ENCODE measurements at places on chromosomes 3 and 15.

GRCh38 chr15:65130941-65131340 is 2.7 kb downstream of the PDCD7 start:
- no peak for DNase-seq

DNA sequence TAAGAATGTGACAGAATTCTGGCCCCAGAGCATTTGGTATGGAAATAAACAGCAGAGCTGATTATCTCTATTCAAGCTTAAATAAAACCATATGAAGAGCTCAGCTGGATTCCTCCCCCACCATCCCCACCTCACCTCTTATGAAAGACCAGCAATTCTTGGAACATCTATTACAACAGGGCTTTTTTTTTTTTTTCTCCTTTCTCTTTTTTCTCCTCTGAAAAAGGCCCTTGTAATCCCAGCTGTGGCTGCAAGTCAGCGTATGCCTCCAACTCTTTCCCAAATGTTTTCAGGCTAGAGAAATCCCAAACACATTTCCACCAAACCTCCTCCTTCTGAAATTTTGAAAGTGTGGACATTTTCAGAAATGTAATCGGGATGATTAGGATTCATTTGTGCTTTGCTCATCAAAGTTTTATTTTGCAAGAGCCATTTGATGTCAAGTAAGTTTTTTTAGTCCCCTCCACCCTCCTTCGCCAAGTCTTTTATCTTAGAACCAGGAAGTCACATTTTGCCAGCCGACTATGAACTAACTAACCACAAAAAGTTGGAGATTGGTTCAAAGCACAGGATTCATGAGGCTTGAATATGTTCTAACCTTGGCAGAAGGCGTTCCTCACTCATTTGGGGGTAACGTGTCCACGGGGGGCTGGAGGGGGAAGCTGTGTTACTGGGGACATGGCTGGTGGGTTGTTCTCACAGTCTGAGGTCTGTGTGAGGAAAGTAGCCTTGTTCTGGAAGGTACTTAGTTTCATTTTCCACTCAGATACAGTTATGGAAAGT is 142.0 kb upstream of the PDZRN3 start:
- DNase-seq: no peak

- DNase-seq: no peak
These were observed 449.3 kb upstream of the THRB start for GRCh38 chr3:24943961-24944360.

DNA sequence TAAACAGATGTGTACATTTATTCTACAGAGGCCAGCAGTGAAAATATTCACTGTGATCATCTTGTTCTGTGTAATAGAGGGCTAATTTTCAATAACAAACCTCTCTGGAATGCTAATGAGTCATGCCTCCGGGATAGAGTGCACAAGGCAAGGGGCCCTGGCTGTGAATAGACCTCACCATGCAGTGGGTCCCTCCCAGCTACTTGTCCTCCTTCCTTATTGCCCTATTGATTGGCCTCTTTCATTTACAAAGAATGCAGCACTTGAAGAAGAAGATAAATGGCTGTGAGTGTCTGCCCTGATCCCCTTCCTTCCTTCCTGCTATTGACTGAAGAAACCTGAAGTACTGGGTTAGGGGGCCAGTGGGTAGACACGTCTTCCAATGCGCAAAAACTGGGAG is 436.3 kb downstream of the WDR72 start:
- DNase-seq: no peak

Measured in activated CD4-positive, alpha-beta T cell treated with anti-CD3 and anti-CD28 coated beads for 4 hours (primary cell).